ENCODE measurements at places on chromosomes 6 and 20.

GRCh38 chr6:25010176-25010575, 74.4 kb upstream of the RIPOR2 start:
- DNase-seq = no peak

DNA sequence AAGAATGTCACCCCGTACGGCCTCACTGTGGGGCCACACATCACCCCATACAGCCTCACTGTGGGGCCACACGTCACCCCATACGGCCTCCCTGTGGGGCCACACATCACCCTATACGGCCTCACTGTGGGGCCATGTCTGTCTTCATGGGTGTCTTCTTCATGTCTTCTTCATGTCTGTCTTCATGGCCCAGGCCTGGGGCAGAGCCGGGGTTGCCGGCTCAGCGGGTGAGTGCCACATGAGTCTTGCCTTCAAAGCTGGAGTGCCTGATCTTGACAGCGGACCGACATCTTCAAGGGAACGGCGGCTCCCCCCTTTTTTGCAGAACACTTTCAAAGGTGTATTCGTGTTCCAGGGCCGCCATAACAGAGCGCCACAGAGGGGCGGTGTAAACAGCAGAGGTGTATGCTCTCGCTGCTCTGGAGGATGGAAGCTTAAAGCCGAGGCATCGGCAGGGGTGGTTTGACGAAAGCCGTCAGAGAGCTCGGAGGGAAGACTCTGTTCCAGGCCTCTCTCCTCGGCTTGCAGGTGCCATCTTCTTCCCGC, 365.0 kb downstream of the TAF4 start:
- DNase-seq = no peak

GRCh38 chr6:56594699-56595098, 48.0 kb downstream of the DST start:
- DNase-seq = no peak

- no peak for DNase-seq
Measured at GRCh38 chr6:158596861-158597260, 37.0 kb downstream of the TMEM181 start.

DNA sequence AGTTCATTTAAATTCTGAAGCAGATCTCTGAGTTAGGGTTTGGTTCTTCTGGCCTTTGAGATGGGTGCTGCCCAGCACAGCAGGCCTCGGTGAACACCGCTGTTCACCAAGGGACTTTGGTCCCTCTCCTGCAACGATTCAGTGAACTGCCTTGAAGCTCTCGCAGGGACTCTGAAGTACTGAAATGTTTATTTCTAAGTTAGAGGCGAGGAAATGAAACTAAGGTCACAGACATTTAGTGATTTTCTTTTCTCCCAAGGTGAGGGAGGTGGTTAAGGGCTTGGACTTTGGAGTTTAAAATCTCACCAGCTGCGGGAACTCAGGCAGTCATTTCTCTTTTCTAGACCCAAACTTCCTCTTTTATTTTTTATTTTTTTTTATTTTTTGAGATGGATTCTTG, 26.2 kb downstream of the E2F3 start:
- no peak for DNase-seq

DNA sequence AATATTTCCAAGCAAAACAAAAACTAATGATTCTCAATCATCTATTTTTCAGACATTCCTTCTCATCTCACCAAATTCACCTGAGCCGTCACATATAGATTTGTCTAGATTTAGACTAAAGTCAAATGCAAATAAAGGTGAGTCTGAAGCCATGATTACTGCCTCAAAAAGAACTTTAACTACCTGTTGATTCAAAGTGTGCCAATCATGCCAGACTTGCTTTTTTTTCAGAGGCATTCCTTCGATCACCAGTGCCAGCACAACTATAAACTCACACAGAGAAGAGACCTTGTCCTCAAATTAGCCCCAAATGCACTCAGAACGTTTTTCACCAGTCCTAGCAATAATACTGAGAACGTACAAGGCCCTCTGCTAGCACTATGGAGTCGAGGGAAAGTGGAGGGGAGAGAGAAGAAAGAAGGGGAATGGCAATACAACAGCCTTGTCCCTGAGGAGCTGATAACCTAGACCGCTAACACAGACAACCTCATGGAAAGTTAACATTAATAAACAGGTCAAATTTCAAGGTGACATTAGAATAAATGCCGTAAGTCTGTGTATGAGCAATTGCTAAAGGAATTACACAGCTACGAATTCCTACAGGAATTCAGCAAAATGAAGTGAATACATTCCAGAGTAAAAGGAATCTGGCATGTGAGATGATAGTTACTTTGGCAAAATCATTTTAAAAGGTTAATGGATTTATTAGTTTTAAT, 60.9 kb downstream of the EPB41L2 start:
- no peak for DNase-seq

DNA sequence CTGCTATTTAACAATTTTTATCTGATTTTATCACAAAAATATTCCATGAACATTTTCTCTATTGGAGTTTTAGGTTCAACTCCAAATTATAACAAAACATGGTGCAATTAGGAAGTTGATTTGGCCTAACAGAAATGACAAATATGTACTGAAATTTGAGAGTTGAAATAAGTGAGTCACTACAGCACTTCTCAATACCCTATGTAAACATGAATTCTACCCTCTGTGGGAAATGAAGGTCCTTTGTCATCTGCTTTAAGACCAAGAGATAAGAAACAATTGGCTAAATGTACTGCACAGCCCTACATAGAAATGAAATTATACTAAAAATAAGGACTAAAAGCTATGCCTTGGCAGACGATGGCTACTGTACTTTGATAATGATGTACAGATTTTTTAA, 86.2 kb upstream of the BEND6 start:
- no peak for DNase-seq

DNA sequence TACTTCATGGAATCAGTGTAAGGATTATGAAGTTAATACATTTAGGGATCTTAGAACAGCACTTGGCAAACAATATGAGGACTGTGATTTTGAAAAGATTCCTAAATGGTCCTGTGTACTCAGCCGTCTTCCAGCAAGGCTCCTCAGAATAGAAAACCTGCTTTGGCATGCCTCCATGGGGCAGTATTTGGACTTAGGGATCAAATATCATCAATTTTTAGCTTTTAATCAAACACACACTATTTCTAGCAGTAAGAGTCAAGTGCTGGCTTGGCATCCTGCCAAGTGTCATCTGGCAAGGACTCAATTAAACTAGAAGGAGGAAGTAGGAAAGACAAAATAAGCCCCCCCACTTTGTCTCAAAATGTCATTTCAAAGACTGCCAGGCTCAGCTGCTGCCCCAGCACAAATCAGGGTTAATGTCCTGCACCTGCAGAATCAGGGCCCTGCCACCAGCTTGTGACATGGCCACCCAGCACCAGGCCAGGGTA, 40.8 kb downstream of the IYD start:
- no peak for DNase-seq

DNA sequence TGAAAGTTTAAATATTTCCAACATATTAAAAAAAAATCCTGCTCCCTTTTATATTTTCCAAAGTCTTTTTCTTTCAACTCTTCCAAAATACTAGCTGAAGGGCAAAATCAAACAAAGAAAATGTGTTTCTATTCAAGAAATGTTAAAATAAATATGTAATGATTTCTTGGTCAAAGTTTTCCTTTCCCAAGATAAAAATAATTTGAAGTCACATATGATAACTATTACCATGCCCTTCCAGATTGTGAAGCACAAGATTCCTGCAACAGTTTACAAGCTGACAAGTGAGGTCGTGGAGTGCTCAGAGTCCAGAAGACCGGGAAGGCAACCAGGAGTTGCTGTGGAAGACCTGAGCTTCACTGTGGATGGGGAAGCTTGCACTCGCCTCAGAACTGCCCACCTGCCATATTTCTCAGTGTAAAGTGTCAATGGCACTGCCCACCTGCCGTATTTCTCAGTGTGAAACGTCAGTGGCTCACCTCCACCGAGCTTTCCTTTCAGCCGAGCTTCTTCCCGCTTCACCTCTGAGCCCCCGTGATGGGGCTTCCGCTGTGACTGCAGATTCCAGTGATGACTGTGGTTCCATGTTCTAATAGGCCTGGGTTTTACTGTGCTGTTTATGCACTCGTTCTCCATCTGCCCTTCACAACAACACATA, 160.5 kb downstream of the THBS2 start:
- no peak for DNase-seq

- no peak for DNase-seq
Measured at GRCh38 chr6:63574554-63574900, 2.2 kb downstream of the LOC128125822 start.

- peak; percentile 44 for DNase-seq
Measured at GRCh38 chr6:109705258-109705657, 14.2 kb downstream of the FIG4 start.

DNA sequence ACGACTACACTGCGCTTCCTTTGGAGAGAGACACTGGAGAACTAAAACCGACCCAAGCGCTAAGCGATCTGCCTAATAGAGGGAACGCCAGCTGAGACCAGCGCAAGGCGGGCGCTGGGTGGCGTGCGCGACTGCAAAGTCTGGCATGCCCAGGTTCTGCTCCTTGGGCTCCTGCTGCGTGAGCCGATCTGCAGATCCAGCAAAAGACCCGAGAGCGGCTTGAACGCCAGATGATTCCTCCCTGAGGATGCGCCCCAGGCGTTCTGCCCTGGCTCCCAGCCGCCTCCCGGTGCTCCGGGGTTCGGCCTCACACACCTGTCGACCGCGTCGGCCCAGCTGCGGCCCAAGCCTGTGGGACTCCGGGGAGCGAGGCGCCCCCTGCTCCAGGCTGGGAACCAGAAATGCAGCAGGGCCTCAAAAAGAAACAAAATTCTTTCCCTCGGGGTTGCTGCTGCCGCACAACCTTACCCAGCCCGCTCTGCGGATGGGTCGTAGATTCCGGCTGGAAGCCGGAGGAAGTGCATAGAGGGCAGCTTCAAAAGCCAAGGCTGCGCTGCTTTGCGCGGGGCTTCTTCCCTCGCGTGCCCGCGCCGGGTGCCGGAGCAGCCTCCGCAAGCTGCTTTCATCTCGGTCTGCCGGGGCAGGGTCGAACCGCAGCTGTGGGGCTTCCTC, 17.9 kb upstream of the PRDM13 start:
- DNase-seq = no peak

All from activated CD8-positive, alpha-beta memory T cell treated with anti-CD3 and anti-CD28 coated beads for 48 hours (primary cell).